ENCODE measurements at places on chromosomes 12 and 14. TPM values are rescaled to one million over a fixed set of nuclear protein-coding genes. Genes with fewer than 3 reads are reported as not detected.

PPM1H gene
- total RNA-seq, result 0.13 TPM

FBRSL1 gene
- total RNA-seq, result 65.4 TPM

ISCA2 gene
- total RNA-seq, result 28.2 TPM

KLHDC1 gene
- 1.2 TPM for total RNA-seq

RESF1 gene
- 54.6 TPM for total RNA-seq

ZBTB39 gene
- total RNA-seq, result 8.2 TPM

All from activated CD8-positive, alpha-beta memory T cell treated with anti-CD3 and anti-CD28 coated beads for 36 hours (primary cell).